Activated CD4-positive, CD25-positive, alpha-beta regulatory T cell treated with anti-CD3 and anti-CD28 coated beads, Interleukin-2, amount 50 U/mL, for 72 hours (primary cell): ENCODE measurements at places on chromosomes 3 and 15.

GRCh38 chr3:61925721-61926120 is 364.4 kb downstream of the PTPRG start:
- DNase-seq, result no peak

- DNase-seq, result no peak
Observed at GRCh38 chr3:170309046-170309445, 48.5 kb upstream of the SKIL start.

DNA sequence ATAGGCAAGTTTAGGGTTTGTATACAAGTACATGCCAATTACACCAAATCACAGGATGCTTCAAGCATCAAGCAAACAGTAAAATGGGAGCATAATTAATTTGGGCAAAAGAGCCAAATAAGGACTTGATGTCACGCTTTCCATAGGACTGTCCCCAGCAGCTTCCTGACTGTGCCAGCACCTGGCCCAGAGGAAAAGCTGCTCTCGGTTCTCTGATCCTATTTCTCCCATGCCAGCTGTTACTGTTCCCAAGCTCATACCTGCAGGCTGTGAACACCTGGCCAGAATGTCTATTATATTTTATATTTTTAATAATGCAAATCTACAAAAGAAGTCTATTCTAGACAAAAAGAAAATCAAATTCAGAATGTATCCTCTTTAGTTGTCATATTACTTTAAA is 12.2 kb downstream of the ZXDC start:
- no peak for DNase-seq

DNA sequence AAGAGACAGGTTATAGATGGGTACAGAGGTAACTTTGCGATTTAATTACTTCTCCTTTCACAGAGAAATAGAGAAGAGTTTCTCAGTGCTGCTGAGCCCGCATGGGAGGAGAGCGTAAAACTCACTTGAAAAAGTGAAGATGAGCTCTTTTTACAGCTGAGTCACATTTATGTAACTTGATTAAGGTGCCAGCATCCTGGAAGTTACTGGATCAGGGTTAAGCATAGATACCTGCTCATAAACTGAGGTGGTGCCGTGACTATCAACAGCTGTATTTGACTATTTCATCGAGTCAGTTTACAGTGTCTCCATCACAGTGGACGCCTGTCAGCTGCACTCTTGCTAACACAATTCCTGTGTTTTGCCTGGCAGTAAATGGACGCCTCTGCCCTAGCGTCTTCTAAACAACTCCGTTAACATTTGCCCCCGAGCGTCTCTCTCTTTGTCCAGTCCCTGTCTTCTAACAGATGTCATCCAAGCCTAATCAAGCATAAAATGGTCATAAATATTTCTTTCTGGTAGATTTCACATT is 414.6 kb downstream of the FOXP1 start:
- DNase-seq, result no peak

- DNase-seq, result no peak
Observed at GRCh38 chr3:88879905-88880304, 227.5 kb upstream of the EPHA3 start.

- DNase-seq, result no peak
Observed at GRCh38 chr15:91413142-91413541, 313.1 kb downstream of the SV2B start.

DNA sequence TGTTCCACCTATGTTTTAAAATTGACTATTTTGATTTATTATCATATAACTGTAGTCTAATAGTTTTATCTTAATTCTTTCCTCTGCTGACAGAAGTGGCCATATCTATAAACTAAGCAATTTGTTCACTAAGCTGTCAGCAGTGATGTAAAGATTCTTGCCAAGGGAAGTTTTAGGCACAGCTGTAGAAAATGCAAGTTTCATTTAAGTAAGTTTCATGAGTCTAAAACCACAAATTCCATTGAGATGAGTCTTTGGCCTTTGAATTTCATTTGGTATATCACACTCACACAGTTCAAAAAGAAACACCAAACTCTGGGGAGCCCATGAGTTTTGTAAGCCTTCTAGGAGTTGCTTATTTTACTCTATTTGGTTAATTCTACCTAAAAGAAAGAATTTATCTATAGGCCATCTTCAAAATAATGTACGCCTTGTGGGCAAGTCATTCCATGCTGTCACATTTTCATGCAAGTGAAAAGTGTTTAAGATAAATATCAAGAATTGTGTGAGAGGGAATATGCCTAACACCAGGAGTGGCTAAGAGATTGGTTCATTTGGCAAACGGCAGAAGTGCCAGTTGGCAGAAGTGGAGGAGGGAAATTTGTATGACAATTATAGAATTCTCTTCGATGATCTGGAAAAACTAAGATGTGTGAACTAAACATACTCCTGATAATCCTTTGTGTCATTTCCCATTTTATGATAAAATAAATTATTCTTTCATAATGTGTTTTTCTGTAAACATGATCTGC is 292.9 kb downstream of the ZIC4 start:
- DNase-seq, result no peak

GRCh38 chr15:74791007-74791406 is 9.1 kb downstream of the CSK start:
- DNase-seq, result no peak

- DNase-seq, result peak; percentile 47
Observed at GRCh38 chr15:96330450-96331143, at the start of gene NR2F2. NR2F2 (plus strand) TSS chr15:96330700; CDS start chr15:96332106, 1,406 bp downstream.

GRCh38 chr3:72899349-72899765 is 11.5 kb downstream of the GXYLT2 start:
- no peak for DNase-seq

- no peak for DNase-seq
Observed at GRCh38 chr3:59126446-59126845, 76.6 kb upstream of the CFAP20DC start.
